ENCODE measurements at places on chromosomes 1 and 21.
A peak's percentile ranks its signal among the peaks of the same experiment; 100 is the strongest.

GRCh38 chr1:201156346-201156745 lies 2.1 kb upstream of the TMEM9 start:
- no peak for DNase-seq

- DNase-seq: no peak
Observed at GRCh38 chr1:19357299-19357986, 45.3 kb downstream of the SLC66A1 start.

DNA sequence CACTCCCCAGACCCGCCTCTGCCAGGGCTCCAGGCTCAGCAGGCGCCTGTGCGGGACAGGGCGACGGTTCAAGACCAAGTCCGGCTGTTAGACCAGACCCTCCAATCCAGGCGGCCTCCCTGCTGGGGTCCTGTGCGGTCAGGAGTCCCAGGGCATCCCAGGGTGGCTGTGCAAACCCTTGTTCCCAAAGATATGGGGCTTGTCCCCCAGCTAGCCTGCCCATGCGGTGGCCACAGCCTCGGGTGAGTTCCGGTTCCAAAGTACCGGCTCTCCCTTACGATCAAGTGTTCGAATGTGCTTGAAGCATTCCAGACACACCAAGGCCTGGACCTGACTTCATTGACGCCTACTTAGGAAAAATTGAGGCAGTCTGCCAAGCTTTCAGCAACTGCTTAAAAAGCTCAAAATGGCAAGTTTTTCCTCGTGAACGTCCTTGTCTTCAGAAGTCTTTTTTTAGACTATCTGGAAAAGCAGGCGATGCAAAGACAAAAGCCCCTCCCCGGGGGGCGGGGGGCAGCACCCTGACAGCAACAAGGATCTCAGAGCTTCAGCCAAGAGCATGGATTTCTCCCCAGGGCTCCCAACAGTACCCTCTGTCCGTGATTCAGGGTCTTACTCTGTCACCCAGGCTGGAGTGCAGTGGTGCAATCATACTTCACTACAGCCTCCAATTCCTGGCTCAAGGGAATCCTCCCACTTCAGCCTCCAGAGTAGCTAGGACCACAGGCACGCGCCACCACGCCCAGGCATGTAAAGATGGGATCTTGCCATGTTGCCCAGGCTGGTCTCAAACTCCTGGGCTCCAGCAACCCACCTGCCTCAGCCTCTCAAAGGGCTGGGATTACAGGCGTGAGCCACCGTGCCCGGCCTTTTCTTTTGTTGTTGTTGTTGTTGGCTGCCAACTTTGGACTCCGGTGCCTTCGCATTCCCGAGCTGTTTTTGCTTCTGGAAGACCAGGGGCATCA lies 2.3 kb downstream of the FAAP20 start:
- no peak for DNase-seq

GRCh38 chr1:47323599-47324031 lies 9.7 kb upstream of the STIL start:
- no peak for DNase-seq

DNA sequence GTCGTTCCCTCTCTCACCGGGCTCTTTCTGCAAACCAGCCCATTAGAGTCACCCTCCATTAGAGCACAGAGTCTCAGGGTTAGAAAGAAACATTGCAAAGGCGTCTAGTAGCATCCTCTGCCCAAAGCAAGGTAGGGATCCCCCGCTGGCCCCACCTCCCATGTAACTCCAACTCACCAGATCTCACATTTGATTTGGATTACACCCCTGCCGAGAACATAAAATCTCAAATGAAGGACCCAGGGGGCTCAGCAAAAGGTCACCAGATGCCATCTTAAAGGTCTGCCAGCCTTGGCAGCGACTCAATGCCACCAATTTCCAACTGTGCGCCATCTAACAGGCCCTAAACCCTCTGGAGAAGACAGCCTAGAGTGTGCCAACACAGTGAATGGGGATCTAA lies 14.1 kb downstream of the C1orf87 start:
- DNase-seq: no peak

GRCh38 chr1:217184854-217185253 lies 446.0 kb downstream of the GPATCH2 start:
- no peak for DNase-seq

GRCh38 chr1:92087542-92087941 lies 7.4 kb downstream of the BTBD8 start:
- DNase-seq: no peak

- DNase-seq: peak; percentile 28
Observed at GRCh38 chr1:117821774-117822482, 107.5 kb downstream of the GDAP2 start.

DNA sequence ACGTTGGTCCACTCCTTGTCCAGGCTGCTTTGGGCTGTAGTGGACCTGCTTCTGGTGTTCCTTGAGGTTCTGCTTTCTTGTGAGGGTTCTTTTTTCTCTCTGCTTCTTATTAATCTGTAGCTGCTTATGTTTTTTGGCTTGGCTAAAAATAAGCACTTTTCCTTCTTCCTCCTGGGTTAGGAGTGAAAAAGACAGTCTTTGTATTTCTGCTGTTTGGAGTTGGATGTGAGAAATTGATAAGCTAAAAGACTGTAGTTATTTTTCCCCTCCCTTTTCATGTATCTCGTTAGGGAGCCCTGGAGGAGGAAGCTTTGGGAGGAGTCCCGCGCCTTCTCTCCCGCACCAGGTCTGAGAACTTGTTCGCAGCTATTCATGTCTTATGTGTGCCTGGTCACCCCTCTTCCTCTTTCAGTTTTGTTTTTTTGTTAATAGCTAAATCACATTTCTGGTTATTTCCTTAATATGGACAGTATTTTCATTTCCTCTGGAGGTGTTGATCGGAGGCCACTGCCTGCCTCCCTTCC lies 79.0 kb downstream of the GALNT2 start:
- no peak for DNase-seq

GRCh38 chr1:223334156-223334555 lies 29.8 kb downstream of the SUSD4 start:
- no peak for DNase-seq

- no peak for DNase-seq
Observed at GRCh38 chr1:66266350-66266749, 267.6 kb upstream of the SGIP1 start.

GRCh38 chr1:210099921-210100320 lies 132.7 kb upstream of the SERTAD4 start:
- DNase-seq: no peak

GRCh38 chr1:77060000-77060399 lies 159.2 kb downstream of the PIGK start:
- no peak for DNase-seq

- DNase-seq: no peak
Observed at GRCh38 chr1:22733643-22734042, 23.0 kb downstream of the EPHB2 start.
